ENCODE measurements at places on chromosomes 12 and 14.
A peak's percentile ranks its signal among the peaks of the same experiment; 100 is the strongest.

DNA sequence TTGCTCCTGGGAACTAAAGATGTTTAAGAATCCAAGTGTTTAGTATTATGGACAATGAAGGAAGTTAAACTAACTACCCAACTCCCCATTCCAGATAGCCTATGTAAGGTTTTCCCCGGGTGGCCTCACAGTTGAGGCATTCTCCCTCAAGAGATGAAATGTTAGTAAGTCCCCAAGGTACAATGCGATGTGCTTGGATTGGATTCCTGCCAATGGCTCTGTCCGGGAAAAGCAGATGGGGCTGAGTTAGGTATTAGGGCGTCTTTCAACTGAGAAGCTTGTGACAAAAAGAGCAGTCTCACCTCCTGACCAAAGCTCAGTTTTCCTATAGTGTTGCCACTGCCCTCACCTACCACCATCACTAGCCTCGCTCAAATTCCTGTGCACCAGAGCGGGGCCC is 64.8 kb upstream of the E2F7 start:
- no peak for DNase-seq

GRCh38 chr12:70448371-70448770 is 82.3 kb downstream of the KCNMB4 start:
- no peak for DNase-seq

DNA sequence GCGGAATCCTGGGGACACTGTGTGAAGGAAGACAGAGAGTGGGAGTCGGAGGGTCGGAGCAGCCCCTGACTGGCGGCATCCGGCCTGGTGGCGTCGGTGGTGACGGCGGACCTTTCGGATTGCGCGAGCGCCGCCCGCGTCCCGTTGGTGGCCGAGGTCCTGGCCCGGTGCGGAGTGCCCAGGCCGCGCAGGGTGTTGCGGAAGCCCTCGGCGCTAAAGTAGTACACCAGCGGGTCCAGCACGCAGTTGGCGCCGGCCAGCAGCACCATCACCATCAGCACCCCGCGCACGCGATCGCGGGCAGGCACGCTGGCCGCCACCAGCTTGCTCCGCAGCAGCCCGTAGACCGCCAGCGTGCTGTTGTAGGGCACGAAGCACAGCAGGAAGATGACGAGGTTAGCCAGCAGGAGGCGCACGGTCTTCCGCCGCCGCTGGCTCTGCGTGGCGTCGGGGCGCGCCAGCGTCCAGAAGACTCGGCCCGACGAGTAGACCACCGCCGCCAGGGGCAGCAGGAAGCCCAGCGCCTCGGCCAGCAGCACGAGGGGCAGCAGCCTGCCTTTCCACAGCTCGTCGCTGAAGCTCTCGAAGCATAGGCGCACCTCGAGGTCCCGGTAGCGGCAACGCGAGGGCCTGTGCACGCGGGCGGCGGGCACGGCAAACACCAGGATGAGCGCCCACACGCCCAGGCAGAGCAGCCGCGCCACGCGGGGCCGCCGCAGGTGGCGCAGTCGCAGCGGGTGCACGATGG is 13.1 kb upstream of the CHD4 start:
- DNase-seq, result peak; percentile 85

DNA sequence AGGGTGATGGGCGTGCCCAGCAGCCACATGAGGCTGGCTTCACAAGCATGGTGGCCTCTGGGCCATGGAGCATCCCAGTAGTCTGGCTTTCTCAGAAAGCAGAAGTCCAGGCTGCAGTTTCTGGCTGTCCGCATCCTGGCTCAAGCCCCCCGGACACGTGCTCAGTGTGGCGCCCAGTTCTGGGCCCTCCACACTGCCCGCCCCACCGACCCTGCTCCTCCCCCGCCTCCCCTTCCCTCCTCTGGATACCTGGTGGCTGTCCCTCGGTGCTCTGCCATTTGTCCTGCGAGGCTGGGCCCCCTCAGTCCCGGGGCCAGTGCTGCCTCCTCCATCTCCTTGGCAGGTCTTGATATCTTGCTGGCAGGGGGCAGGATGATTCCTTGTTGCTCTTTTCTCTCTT is 31.6 kb downstream of the LRCOL1 start:
- no peak for DNase-seq

- no peak for DNase-seq
Measured at GRCh38 chr14:51396222-51396815, 156.3 kb downstream of the TMX1 start.

DNA sequence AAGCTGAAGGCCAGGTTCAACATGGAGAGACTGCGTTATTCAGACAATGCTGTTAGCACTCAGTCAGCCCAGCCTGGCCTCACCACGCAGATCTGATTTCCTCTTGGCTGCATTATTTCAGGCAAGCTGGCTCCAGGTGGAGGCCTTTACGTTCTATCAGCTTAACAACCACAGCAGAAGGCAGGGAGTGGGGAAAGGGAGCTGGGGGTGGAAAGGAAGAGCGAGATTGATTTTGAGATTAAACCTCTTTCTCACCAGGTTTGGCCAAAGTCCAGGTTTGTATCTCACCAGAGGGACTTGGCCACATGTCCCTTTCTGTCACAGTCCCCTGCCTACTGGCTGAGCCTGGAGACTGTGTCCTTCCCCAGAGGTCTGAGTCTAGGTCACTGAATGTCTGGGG is 543.7 kb upstream of the TMEM132C start:
- DNase-seq, result no peak

DNA sequence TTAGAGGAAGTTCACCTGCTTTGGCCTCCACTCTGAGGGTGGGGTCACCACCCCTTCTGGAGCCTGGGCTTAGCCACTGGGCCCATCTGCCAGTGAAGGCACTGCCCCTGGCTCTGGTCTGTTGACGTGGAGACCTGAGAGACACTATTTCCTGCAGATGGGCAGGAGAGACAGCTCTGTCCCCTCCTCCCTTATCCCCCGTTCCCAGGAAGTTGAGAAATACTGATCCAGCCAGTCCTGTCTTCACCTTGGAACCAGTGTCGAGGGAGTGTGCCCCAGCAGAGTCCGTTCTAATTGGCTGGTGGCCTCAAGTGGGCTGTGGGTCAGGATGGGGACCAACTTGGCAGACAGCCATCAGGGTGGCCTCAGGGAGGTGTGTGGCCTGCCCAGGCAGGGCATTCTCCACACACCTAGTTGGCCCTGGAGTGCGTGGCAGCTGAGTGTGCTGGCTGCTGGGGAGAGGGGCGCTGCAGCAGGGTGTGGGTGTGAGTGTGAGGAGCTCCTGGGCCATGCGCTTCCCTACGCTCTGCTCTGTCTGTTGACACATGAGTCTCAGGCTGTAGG is 25.4 kb downstream of the CLSTN3 start:
- DNase-seq, result no peak

DNA sequence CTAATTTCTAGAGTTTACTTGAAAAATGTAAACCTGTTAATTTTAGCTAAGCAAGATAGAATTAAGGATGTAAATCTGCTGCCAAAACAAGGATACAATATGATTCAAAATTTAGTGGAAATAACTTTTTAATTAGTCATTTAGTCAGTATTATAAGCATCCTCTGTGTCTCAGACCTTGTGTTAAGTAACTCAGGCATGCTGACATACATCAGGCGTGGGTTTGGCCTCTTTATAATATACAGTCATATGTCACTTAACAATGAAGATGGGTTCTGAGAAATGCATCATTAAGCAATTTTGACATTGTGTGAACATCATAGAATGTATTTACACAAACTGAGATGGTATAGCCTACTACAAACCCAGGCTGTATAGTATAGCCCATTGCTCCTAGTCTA is 386.9 kb downstream of the ZFP36L1 start:
- DNase-seq, result no peak

GRCh38 chr14:22026527-22026926 is 352.9 kb upstream of the OR4E1 start:
- no peak for DNase-seq

- no peak for DNase-seq
Measured at GRCh38 chr12:108332791-108333382, 6.2 kb downstream of the CMKLR1 start.

DNA sequence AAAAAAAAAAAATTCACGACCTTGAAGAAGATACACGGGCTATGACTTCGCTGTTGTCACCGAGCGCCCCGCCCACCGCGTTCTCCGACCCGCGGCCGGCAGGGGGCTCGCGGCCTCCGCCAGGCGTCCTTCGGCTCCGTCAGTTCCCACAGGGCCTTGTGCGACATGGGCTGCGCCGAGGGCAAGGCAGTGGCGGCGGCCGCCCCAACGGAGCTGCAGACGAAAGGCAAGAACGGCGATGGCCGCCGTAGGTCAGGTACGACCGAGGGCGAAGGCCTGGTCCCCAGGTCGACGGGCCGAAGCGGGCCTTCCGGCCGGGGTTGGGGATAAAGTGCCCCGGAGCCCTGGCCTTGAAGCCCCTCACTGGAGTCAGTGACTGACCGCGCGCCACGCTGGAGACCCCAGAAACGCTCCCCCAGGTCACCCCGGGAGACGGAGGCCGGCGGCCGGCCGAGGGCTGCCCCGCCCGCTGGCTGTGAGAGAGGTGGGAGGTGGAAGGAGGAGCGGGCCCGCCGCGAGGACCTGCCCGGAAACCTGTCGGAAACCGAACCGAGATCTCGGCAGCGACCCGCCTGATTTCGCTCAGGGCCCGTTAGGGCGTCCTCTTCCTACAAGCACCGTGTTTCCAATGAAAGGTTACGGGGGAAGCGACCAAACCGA is at the start of gene TXNRD1:
TSS of gene TXNRD1 (plus strand) at position 142 of the 660 bp plus-strand sequence. CDS start at position 166, 24 bp downstream.
- peak; percentile 75 for DNase-seq

DNA sequence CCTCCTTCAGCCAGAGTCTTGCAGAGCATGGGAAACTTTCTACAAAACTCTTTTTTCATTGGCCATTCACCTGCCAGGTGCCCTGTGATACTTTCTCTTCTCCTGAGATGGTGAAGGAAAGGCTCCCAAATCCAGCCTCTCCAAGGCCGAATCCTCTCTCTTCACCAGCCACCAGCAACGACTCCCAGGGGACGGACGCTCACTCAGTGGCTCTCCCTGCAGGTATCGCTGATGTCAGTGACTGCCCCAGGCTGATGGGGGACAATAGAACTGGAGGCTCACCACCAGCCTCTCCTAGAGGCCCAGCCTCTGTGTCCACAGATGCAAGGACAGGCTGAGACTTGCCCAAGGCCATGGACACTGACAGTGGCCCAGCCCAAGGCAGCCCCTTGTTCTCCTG is 204.1 kb downstream of the BCL11B start:
- no peak for DNase-seq

GRCh38 chr12:112389228-112389627 is 7.0 kb upstream of the HECTD4 start:
- DNase-seq, result no peak

DNA sequence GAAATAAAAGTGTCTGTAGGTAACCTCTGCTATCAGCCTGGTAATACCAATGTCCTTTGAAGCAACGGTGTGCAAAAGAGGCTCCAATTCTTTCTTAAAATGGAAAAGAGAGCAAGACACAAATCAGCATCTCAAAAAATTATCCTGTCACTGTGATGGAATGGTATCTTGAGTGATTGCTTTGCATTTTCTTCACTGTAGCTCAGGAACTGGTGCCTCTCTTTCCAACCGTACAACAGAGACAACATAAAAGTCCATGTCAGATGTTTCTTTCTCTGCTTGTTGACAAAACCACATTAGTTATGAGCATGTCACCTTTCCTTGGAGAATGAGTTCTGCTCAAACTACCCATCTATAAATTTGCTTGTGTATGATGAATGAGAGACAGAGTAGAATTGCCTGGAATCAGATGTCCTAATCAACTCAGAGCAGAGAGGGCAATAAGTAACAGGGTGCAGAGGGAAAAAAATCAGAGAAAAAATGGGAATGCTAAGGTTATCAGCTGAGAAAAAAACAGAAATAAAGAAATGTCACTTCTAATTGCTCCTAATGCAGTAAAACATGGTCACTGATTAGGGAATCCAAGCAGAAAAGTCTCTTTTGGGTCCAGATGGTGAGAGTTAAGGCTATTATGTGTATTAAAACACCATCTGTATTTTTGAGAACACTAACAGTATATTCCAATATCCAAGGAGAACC is 465.0 kb upstream of the ATP2B1 start:
- DNase-seq, result no peak

- DNase-seq, result no peak
Measured at GRCh38 chr14:92217936-92218335, 96.2 kb downstream of the CPSF2 start.

GRCh38 chr14:28012629-28013415 is 753.8 kb upstream of the FOXG1 start:
- no peak for DNase-seq

DNA sequence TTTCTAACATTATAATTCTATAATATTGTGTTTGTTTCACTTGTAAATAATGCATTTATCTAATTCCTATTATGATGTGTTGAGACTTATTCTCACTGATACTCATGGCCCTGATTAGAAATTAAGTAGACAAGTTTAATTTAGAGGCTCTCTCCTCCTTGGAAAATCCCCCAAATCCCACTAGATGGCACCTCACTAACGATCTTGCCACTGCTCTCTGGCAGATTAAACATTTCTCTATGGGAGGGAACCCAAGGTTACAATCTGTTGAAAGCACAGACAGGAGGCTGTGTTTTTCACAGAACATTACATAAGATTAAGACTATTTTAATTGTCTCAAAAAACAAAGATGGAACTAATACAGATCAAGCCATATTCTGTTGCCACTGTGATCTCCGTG is 318.7 kb downstream of the LRFN5 start:
- DNase-seq, result no peak

- DNase-seq, result no peak
Measured at GRCh38 chr12:118187751-118188435, 52.0 kb downstream of the PEBP1 start.

DNA sequence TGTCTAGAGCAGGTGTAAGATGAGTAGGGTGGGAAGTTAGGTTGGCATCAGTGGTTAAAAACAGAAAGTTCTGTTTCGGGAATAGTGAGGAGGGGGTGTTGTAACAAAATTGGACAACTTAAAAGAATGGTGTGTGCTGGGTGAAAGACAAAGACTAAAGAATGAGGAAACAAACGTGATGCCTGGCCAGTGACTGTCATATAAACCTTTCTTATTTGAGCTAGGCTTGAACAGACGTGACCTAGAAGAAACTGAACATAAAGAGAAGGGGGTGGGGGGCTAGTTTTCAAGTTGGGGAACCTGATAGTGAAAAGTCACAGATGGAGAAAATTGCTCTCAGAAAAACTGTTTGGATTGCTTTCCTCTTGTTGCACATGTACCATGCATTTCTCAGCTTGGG is 39.6 kb downstream of the RAD52 start:
- no peak for DNase-seq

DNA sequence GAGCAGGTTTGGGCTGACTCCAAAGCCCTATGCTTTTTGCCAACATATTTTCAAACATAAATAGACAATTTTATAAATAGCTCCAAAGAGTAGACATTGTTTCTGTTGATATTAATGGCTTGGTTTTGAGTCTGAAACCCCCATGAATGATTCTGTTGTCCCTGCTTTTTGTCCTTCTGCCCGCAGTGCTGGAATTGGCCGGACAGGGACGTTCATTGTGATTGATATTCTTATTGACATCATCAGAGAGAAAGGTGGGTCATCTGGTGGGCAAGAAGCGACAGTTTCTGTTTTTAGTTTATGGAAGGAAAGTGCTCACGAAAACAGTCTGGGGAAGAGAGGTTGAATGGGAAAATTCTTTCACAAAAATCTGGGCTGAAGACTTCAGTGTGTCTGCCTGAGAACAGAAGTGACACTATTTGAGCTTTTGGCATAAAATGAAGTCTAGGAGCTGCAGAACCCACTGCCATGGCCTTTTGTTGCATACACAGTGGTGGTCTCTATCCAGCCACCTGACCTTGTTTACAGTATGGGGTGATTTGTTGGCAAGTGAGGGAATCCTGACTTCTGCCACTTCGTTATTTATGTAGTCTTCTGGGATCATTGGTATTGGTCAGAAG is 69.6 kb downstream of the PTPN11 start:
- DNase-seq, result no peak

Data from progenitor cell of endocrine pancreas (in vitro differentiated cells).